NCI-H1417 treated with DMSO at 0.1 percent for 48 hours (cell line): ENCODE measurements at places on chromosomes 7 and 10.

DNA sequence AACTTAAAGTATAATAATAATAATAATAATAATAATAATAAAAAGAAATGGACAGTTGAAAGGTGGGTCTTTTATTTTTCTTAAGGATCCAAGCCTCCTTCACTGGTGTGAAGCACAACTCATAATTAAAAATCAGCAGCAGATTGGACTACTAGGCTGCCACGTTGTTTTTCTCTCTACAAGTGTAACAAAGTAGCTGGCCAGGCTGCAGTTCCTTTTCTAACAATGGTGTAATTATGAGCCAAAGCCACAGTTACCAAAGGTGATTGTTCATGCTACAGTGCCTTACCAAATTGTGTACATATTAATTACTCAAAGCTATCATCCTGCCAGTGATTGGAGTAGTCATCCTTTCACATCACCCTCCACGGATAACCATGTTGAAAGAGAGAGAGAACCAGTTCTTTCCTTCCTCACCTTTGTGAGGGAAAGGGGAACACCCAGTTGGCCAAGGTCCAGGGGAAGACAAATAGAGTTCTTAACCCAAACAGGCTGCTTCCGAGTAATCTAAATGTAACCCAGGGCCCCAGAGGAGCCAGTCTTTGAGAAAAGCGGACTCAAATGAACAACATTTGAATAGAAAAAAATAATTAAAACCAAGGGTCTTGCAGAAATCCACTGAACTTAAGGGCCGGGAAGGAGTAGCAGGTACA is 86.3 kb upstream of the NPS start:
- no peak for DNase-seq

GRCh38 chr10:67667035-67667425 is 29.0 kb downstream of the CTNNA3 start:
- DNase-seq: no peak

DNA sequence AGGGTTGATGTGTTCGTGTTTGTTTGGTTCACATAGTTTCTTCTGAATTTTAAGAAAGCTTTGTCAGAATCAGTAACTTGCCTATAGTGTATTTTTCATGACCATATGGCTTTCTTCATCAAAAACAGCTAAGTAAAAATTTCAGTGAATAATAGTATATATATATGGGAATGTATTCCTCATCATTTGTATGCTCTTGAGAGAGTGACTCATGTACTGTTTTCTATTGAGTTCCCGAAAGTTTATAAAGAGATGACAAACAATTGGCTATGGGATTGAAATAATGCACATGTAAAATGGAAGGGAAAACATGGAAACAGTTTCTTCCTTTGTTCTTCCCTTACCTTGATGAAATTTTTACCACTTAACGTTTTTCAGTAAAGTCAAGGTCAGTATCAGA is 56.4 kb downstream of the KAT6B start:
- no peak for DNase-seq

DNA sequence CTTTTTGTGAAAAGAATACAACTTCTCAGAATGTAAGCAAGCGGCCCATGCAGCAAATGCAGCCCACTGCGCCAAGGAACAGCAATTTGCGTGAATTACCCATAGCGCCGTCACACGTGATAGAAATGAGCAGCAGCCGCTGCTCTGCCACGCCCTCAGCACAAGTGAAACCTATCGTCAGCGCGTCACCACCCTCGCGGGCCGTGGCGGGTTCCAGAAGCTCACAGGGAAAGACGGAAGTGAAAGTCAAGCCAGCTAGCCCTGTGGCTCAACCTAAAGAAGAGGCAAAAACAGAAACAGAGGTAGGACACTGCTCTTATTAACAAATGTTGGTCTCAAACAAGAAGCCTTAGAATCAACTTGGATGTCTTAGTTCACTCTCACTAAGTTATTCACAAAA is 70.5 kb downstream of the SHH start:
- no peak for DNase-seq

DNA sequence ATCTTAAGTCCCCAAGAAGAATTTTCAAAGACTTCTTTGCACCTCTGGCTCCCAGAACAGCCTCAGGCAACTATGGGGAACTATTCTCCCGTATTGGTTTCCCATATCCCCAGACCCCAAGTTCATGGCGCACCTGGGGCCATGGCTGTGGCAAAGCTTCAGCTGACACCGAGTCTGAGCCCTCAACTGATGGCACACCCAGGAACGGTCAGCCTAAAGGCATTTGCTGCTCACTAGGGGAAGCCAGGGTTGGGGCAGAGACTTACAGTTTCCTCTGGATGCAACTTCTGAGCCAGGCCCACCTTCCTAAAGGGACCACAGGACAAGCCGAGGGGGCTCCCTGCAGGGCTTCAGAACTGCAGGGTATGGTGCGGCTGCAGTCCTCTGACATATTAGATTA is 13.7 kb upstream of the CPA1 start:
- no peak for DNase-seq

GRCh38 chr7:26609532-26609931 is 254.9 kb downstream of the SKAP2 start:
- DNase-seq: no peak

GRCh38 chr10:123522702-123523312 is 143.3 kb upstream of the GPR26 start:
- no peak for DNase-seq

DNA sequence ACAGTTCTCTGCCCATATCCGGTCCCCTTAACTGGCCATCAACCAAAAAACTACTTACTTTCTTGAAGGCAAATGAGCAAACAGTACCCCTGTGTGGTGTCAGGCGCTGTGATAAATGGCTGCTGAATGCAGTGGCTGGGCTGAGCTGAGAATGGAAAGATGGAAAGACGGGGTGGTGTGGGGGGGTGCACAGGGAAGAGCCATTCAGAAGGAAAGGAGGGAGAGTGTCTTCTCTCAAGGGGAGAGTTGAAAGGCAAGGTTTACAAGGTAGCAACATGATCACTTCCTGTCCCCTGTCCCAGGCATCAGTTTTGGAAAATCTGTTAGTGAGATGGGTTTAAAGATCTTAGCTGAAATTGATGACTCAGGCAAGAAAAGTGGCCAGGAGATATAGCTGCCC is 22.5 kb downstream of the EMX2 start:
- DNase-seq: no peak

GRCh38 chr10:100735337-100736143 is 9.8 kb upstream of the PAX2 start:
- DNase-seq: no peak

- no peak for DNase-seq
These were observed 611.6 kb upstream of the FZD8 start for GRCh38 chr10:36253731-36254130.

GRCh38 chr10:61795551-61795950 is 105.9 kb upstream of the ARID5B start:
- no peak for DNase-seq

DNA sequence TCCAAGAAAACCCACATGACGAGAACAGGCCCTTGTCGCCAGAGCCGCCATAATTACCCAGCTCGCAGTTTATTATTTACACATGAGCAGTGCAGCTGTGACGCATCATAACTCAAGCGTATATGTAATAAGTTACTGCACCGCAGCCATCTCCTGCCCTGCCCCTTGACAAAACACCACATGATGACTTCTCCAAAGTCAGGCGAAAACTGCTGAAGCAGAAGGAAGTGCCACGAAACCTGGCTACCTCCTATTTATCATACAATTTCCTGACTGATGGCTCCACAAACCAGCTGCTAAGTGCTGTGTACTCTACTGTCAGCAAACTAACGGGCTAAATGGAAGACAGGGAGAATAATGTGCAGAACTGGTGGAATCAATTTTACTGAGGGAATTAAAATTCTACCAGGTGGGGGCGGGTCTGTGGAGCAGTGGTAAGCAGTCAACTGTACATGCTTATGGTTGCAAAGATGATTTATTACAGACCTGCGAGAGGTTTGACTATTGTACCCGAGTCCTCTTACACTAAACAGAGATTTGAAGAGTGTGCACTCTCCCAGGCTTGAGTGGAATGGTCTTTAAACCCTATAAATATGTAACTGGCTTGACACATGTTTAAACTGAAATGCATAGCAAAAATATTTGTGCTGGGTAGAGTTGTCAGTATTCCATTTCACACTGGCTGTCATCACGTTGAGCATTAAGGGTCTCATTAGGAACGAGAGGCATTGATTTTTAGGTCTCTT is 156.0 kb downstream of the GLI3 start:
- DNase-seq: no peak

DNA sequence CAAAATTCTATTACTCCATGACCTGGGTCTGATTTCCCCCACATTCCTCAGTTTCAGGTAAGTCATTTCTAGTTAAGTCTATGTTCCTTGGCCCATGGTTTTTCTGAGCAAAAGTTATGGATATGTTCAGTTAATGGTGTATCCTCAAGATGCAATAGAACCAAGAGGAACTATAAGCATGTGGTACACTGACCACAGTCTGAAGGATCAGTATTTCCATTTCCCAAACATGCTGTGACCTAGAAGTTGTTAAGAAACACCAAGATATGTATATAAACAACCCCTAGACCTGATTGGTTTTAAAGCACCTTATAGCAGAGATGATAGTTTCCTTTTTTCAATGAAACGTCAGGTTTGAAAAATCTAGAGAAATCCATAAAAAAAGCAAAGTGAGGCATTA is 94.2 kb upstream of the ABCB5 start:
- DNase-seq: no peak

DNA sequence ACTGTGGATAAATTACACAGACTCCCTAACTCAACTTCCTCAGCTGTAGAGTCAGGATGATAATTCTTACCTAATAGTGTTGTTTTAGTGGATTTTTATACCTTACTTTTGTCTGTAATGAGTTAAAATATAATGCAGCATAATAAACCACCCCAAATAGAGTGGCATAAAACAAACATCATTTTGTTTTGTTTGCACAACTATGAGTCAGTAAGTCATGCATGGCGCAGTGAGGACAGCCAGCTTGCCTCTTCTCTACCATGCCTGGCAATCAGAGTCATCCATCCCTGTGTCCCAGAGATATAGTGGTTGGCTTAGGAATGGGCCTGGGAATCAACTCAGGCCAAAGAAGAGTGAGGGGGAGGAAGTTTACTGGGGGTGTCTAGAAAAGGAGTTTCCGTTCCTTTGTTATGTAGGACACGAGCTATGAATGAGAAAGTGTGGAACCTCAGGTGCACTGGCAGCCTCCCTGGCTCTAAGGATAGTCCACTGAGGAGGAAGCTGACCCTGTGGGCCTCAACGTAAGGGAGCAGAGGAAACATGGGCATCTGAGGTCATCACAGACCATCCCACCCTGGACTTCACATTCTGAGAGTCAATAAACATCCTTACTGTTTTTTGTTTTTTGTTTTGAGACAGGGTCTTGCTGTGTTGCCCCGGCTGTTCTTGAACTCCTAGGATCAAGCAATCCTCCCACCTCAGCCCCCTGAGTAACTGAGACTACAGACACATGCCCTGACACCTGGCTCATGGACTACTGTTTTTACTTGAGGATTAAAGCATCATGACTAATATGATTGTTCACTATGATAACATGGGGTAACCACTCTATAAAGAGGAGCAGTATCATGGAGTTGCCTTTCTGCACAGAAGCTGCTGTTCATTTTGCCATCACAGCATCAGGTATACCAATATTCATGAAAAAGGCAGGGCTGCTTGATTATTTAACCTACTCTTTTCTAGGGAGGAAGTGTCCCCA is 21.0 kb upstream of the GRB10 start:
- DNase-seq: no peak
